ENCODE measurements at places on chromosomes 13 and 19.

- peak; percentile 50 for DNase-seq
These were observed 609 bp downstream of the ZAR1L start for GRCh38 chr13:32314271-32315237.

DNA sequence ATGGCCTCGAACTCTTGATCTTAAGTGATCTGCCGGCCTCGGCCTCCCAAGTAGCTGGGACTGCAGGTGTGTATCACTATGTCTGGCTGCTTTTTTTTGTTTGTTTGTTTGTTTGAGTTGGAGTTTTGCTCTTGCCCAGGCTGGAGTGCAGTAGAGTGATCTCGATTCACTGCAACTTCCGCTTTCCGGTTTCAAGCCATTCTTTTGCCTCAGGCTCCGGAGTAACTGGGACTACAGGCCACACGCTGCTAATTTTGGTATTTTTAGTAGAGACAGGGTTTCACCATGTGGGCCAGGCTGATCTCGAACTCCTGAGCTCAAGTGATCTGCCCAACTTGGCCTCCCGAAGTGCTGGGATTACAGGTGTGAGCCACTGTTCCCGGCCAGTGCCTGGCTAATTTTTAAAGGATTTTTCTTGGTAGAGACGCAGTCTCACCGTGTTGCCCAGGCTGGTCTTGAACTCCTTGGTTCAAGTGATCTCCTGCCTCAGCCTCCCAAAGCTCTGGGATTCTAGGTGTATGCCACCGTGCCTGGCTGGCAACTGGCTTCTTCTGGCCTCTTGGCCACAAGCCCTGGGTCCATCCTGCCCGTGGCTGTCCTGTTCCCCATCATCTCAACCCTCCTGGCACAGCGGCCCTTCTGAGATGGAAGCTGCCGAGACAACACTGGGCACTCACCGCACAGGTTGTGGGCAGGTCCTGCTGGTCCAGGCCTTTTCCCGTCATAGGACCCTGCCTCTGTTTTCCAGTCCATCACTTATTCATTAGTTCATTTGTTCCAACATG, 11.5 kb downstream of the TECR start:
- DNase-seq, result no peak

DNA sequence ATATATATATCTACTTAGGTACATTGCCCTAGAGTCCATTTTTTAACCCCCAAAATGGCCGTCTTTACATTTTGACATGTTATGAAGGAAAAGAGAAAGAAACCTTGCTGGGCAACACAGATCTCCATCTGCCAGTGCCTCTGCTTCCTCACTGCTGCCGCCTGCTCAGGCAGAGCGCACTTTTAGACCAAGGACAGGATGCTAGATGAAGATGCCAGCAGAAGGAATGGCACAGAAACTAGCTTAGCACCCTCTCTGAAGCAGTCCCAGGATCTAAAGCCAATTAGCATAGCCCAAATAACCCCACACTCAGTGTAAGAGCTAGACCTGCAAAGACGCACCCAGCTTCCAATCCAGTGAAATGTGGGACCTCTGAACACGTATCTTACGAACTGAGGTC, 111.9 kb downstream of the RXFP2 start:
- DNase-seq, result no peak

GRCh38 chr19:22526661-22527272, 104.6 kb upstream of the ZNF98 start:
- no peak for DNase-seq

- peak; percentile 91 for DNase-seq
These were observed 5.5 kb upstream of the MAMSTR start for GRCh38 chr19:48724796-48725753.

DNA sequence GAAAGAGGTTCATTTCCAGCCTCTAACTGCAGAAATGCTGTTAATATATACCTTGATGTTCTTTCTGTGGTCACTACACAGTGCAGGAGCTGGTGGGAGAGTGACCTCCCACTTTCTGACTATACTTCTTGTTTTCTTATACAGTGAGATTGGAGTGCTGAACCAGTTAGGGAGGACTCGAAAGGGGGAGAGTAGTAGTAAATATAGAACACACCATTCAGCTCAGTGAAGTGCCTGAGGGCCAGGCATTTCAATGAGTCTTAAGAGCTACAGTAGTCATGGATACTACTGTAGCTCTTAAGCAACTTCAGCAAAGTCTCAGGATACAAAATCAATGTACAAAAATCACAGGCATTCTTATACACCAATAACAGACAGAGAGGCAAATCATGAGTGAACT, 372.9 kb downstream of the MTUS2 start:
- DNase-seq, result no peak

GRCh38 chr13:88932950-88933349, 1261.8 kb downstream of the SLITRK5 start:
- no peak for DNase-seq

DNA sequence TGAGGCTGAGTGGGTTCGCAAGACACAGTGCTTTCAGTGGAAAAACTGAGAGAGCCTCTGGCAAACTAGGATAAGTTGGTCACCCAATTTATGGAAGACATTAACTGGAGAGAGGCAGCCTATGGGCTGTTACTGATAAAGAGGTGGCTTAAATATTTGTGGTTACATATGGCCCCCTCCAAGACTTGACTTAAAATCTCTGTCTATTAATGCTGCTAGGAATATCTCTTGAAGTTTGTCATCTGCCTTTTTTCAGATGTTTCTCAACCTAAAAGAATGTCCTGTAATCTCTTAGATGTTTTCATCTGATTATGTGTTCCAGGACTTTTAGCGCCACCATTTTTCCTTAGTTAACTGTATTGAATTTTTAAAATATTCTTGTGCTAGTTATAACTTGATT, 54.6 kb downstream of the NAA16 start:
- no peak for DNase-seq

- no peak for DNase-seq
These were observed 213.6 kb upstream of the CSNK1A1L start for GRCh38 chr13:37319031-37319443.

DNA sequence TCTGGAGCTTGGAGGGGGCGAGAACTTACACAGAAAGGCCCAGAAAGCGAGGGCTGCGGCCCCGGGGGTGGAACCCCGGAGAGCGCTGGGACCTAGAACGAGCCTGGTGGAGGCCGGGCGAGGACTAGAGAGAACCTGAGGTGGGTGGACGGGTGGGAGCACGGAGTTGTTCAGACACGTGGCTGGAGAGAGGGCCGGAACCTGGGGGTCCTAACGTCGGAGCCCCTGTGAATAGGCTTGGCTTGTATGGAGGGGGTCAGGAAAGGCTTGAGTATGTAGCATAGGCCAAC, 383 bp downstream of the ZNF581 start:
- no peak for DNase-seq

DNA sequence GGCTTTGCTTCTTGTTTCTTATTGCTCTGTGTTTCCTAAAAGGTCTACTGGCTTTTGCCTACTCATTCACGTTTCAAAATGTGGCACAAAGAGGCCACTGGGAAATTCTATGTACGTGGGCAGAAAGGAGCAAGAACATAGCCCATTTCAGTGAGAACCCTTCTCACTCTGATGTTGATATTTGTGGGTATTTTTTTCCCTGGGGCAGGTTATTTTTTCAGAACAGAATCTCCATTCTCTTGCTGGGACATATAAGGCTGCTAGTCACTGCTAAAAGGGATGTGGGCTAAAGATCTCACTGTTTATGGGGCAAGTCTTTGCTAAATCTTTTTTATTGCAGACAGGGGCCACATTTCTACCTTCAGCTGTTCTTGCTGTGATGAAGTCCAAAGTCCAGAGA, 27.1 kb downstream of the EDNRB start:
- DNase-seq, result no peak

DNA sequence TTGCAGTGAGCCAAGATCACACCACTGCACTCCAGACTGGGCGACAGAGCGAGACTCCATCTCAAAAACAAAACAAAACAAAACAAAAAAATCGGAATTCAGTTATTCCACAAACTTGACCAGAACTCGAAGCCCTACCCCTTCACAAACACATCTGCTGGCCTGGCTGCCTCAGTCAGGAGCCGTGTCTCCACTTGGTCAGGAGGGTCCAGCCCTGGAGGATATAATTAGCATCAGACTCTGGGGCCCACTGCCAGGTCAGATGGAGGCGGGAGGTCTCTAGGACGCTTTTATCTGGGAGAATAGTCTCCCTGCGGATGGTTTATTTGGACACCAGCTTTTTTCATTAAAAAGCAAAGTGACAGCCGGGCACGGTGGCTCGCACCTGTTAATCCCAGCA, 8.0 kb downstream of the ELL start:
- DNase-seq, result no peak

GRCh38 chr13:39516096-39516495, 86.9 kb downstream of the LHFPL6 start:
- DNase-seq, result no peak

DNA sequence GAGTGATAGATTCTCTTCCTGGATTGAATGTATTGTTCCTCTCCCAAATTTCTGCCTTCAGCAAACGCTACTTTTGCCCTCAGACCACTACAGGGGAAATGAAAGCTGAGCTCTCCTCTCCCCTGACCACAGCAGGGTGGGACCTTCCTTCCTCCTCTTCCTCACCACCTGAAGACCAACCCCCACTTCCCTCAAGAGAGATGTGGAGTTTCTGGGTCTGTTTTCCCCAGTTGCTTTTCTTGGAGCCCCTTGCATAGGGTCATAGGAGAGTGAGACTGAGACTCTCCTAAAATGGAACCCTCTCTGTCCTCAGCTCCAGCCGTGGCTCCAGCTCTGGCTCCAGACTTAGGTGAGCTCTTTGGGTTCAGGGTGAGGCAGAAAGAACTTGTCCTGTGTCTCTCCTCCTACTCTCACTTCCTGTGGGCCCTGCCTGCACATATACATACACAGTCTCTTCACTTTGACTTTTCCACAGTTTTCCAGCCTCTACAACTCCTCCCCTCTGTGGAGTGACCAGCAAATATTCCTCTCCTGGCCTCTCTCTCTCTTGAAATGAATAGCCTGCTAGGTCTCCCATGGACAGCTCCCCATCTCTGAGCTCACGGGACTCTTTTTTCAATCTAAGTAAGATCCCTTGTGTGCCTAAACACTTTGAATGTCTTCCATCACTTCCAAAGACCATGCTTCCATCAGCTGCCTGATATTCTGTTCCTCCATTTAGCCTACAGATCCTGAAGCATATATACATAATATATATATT, 19.2 kb upstream of the ZNF175 start:
- DNase-seq, result no peak

DNA sequence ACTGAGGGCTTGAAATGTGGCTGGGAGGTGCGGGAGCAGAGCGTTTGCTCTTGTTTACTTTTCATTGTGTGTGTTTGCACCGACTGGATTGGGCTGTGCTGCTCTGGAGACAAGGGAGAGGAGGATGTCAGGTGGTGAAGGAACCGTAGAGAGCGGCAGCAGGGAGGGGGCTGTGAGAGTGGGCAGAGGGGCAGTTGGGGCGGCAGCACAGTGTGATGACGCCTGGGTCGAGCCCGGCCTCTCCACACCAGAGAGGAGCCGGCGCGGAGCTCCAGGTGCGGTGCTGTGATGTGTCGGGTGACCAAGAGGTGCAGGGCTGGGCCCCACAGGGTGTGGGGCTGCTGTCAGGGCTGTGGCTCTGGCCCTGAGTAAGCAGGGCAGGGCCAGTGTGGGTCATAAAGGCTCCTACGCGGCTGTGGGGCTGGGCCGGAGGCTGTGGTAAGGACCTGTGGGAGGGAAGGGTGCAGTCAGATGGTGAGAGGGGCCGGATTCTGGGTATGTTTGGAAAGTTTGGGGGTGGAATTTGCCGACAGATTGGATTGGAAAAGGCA, 10.5 kb downstream of the NAXD start:
- DNase-seq, result no peak

DNA sequence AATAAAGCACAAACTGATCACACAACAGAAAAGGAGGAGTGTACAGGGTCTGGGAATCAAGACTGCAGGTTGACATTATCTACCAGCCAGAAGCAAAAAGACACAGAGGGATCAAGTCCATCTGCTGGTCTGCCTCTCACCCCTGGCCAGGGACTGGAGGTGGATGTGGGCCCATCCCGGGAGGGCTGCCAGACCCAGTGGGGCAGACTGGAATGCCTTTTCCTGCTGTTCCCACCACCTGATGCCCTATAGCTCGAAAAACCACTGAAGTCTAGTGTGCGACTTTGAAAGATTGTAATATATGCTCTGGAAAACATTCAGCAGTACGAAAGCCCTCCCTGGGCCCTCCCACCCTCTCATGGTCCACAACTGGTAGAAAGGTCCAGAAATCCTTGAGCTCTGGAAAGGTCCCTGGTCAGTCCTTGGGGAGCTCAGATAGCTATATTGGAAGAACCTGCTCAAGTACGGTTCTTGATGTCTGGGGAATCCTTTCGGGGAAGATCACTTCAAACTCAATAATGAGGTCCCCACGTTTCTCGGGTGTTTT, 2.6 kb downstream of the DNAJB1 start:
- no peak for DNase-seq

GRCh38 chr13:113843864-113844556, 19.9 kb downstream of the GAS6 start:
- no peak for DNase-seq
